Stimulated activated naive B cell treated with anti-CD40 and anti-IgM and Interleukin-4, amounts not matched to agents 10 μg/mL and 1 μg/mL and 100 μg/mL, for 72 hours (primary cell): ENCODE measurements at places on chromosomes 13 and 19.

GRCh38 chr19:4807188-4807587 lies 15.7 kb downstream of the FEM1A start:
- DNase-seq: no peak

- DNase-seq: no peak
These were observed 1321.8 kb upstream of the PCDH9 start for GRCh38 chr13:68551701-68552522.

DNA sequence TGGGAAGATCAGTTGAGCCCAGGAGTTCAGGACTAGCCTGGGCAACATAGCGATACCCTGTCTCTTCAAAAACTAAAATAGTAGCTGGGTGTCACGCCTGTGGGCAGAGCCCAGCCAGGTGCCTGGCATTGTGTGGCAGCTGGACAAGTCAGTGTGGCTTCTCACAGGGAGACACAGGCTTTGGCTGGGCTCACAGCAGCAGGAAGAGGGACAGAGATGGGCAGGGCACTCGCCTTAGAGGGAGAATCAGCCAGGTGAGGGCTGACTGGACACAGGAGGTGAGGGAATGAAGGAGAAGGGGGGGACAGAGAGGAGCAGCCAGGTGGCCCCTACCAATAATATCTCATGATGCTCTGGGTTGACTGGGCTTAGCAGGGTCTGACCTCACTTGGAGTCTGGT lies 3.3 kb downstream of the FAM32A start:
- DNase-seq: no peak

DNA sequence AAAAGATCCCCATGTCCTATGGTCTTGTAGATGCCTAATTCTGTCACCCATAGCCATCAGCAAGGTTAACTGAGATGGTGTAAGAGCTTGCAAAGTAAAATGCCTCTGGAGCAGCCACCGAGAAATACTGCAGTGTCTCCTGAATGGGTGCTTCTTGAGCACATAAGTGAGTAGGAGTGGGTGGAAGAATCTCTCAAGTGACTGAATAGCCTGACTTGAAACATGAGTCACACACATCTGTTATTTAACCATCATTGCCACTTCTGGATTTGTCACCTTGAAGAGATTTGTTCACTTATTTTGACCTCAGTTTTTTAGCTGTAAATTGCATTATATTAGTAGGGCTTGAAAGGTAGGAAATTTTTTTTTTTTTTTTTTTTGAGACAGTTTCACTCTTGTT lies 2.3 kb downstream of the ZNF714 start:
- DNase-seq: no peak

- DNase-seq: no peak
These were observed 27.5 kb upstream of the ANKRD10 start for GRCh38 chr13:110942248-110942981.

- no peak for DNase-seq
These were observed 52.0 kb downstream of the EPS15L1 start for GRCh38 chr19:16419669-16420335.

- DNase-seq: no peak
These were observed 1581.5 kb upstream of the PCDH20 start for GRCh38 chr13:62997038-62997599.

DNA sequence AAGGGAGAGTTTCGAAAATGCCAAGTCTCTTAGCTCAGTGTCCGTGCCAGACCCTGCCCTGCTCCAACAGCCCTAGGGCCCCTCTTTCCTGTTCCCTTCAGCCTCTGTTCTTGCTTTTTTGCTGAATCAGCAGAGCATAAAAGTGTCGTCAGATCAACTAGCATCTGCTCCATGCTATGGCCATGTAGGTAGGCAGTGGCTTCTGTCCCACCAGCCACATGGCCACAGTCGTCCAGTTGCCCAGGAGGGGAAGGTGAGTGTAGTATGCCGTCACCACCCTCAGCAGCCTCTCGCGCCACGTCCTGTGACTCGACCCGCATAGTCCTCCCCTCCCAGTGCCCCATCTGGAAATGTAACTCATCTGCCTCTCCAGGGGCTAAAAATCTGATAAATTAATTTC lies 50.9 kb upstream of the ATP11A start:
- DNase-seq: no peak

DNA sequence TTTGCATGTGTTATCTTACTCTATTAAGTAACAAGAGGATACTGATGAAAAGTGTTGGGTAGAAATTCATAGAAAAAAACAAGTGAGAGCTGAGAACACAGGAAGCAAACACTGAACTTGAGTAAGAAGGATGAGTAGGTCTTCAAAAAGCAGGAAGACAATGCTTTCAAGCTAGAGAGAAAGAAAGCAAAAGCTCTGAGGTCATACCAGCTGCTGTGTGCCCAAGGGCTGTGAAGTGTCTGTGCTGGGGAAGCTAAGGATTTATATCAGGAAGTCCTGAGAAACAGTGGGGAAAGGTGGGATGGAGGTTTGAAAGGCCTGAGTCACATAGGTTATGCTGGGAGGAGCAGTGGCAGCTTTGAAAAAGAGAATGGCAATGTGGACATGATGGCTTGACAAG lies 145.5 kb upstream of the MAB21L1 start:
- DNase-seq: no peak

DNA sequence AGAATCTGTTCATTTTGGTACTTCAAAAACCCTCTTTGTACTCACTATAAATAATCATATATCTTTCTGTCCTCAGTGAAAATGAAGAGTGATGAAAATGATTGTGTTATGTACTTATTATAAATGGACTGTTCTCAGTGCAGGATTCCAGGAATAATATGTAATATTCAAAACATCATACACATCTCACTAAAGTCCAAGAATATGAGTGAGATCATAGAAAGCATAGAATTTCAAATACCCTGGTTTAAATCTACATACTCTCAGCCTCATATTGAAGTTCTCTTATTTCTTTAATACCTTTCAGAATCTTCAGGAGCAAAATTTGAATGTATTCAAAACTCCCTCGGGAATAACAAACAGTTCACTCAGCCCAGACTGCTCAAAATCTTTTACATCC lies 868.0 kb downstream of the SLITRK6 start:
- DNase-seq: no peak

DNA sequence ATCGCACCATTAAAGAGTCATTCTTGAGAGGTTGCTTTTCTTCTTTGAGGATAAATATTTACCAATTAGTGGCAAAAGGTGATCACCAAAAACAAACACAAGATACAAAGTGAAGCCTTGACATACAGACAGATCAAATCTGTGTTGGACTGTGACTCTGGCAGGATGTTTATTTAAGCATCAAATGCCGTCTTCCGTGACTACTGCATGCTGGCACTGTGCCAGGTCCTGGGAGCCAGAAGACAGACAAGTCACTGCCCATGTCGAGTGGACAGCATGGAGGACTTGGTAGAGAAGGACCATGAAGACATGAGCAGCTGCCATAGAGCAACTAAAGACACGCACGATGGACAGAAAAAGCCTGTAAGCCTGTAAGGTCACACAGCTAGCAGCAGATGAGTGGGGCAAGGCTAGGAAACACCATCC lies 92.8 kb upstream of the FARP1 start:
- no peak for DNase-seq
